GM23248 (cell line): ENCODE measurements at places on chromosomes 3 and 15.

GRCh38 chr15:92845126-92845508 is 55.0 kb upstream of the CHD2 start:
- peak; percentile 60 for DNase-seq

GRCh38 chr3:15982667-15983196 is 185.0 kb upstream of the ANKRD28 start:
- DNase-seq = peak; percentile 99

DNA sequence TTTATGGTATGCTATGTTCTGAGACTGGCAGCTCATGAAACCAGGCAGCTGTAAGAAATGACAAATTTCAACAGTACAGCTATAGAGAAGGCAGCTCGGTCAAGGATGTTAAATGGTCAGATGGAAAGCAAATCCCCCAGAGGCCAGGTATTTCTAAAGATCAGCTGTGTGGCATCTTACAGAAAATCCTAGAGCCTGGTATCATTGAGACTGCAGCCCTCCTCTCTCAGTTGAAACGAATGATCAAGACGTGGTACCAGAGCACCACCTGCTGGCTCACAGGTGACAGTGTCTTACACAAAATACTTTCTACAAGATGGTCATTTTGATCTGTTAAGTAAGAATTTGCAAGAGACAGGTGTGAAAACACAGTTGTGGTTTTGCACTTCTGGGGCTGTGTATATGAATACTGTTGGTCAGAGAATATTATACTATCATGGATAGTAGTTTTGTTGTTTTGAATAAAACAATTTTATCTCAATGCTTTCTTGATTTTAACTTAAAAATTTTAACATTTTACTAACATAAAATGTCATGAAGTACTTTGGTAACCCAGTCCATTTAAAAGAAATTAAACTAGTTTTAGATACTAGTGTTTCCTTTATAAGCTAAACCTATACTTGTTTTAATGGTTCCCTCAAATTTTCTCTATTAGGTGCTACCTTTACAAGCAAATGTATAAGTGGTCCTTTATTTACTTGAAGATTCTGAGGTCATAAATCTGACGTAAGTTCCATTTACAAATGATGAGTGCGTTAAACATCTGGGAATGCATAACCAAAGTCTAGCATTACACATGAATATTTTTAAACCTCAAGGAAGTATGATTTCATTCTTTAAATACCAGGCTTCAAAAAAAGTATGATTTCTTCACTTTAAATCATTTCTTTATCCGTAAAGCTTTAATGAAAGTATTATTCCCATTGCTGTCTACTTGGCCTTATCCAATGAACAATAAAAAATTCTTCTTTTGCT is 121.8 kb downstream of the PDZRN3 start:
- DNase-seq = peak; percentile 88

GRCh38 chr15:80679804-80680175 is 15.3 kb upstream of the ABHD17C start:
- no peak for DNase-seq
